ENCODE measurements at places on chromosomes 16 and 17.

DNA sequence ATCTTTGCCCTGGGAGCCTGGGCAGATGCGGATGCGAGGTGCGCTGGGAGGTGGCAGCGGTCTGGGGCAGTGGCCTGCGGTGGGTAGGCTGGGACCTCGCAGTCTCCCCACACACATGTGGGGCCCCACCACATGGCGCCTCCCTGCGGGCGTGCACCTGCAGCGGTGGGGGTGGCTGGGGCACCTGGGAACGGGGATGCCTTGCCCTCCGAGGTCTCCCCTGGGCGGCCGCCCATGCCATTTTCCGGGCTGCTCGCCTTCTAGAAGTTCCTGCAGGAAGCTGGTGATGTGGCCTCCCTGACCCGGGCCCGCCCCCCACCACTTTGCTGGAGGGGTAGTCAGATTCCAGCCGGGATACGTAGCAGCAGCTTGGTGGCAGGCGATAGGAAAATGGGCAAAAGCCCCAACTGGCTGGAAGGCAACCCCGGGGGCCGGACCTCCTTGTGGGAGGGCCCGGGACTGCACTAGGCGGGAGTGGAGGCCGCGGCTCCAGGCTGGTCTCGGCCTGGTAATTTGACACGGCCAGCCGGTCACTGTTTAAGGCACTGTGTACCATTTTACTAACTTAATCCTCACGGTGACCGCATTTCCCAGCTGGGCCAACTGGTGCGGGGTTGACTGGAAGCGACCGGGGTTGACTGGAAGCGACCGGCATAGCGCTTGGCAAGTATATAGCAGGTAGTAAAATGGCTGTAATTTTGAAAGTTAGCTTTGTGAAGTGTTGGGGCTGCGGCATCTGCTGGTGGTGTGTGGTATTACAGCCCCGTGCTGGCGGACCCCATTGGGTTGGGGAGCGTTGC, 38.5 kb downstream of the IGF2BP1 start:
- peak; percentile 44 for DNase-seq

DNA sequence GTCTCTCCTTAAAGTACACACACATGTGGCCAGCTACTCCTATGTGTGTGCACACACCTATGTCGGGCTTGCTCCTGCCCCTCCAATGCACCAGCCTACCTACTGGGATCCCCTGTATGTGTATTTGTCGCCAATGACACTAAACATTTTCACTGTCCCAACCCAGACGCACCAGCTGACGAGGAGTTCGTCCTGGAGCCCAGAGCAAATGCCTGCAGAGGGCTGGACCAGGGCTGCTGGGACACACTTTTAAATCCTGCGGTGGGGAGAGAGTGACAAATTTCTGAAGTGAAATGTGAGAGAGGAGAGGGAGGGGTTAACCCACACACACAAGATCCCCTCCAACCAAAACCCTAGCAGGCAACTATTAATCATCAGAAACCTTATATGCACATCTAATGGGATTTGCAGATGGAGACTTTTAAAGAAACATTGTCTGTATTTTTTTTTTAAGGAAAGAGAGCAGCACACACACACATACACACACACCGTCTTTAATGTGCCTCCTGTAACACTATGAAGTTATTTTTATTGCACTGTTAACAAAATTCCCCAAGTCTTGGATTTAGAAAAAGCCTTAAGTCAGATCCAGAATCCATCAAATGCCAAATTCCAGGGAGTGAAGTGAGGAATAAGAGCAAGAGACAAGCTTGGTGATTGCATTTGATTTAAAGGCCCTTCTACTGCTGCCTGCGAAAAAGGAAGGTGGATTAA, at the start of gene MEOX1:
TSS of gene MEOX1 (minus strand) at position 224 of the 714 bp plus-strand sequence. CDS start 388 bp downstream, outside the sequence.
- DNase-seq: peak; percentile 87

- no peak for DNase-seq
These were observed 55.8 kb downstream of the SALL1 start for GRCh38 chr16:51095084-51095881.

DNA sequence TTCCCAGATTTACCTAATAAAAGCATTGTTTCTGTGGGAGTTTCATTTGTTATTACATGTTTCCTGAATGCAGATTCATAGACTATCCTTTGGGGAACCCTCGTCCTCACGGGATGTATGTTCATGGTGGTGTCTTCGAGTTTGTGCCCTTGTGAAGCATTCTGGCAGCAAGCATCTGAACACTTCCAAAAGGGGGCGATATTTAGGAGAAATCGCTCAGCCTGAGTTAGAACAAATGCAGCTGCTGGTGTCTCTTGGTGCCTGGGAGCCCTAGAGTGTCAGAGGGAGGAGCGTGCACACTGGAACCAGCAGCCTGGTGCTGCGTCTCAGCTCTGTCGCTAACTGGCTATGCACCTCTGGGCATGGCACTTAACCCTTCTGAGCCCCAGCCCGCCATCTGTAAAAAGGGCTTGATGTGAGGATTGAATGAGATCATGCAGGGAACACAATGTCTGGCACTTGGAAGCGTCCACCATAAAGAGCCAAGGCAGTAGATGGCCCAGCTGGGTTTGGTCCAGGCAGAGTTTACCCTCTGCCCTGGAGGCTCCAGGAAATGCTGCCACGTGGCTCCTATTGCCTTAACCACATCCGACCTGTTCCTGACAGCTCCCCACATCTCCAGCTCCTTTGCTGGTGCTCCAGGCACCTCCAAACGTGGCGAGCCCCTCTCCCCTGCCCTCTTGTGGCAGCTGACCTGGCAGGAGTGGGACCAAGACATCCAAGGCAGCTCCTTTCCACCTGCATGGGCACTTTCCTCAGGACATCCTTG, 25.0 kb upstream of the C16orf78 start:
- DNase-seq: no peak

GRCh38 chr17:60436676-60437075, 14.4 kb downstream of the CHCT1 start:
- DNase-seq: no peak

- no peak for DNase-seq
These were observed 18.2 kb downstream of the VMP1 start for GRCh38 chr17:59725691-59726090.

DNA sequence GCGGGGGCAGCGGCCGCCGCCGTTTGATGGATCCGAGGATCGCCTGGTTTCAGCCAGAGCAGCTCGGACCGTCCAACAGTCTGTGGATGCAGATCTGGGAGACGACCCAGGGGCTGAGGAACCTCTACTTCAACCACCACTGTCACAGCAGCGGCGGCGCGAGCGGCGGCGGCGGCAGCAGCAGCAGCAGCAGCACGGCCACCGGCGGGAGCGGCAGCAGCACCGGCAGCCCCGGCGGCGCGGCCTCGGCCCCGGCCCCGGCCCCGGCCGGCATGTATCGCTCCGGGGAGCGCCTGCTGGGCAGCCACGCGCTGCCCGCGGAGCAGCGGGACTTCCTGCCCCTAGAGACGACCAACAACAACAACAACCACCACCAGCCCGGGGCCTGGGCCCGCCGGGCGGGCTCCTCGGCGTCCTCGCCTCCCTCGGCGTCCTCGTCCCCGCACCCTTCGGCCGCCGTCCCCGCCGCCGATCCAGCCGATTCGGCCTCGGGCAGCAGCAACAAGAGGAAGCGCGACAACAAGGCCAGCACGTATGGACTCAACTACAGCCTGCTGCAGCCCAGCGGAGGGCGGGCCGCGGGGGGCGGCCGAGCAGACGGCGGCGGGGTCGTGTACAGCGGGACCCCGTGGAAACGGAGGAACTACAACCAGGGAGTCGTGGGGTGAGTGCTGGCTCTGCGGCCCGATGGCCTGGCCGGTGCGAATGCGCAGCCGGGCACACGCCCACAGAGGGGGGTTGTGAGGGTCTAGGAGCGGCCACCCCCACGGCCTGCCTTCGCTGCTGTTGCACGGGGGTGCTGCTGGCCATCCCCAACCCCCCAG, 702 bp downstream of the TENT4B start:
- no peak for DNase-seq

DNA sequence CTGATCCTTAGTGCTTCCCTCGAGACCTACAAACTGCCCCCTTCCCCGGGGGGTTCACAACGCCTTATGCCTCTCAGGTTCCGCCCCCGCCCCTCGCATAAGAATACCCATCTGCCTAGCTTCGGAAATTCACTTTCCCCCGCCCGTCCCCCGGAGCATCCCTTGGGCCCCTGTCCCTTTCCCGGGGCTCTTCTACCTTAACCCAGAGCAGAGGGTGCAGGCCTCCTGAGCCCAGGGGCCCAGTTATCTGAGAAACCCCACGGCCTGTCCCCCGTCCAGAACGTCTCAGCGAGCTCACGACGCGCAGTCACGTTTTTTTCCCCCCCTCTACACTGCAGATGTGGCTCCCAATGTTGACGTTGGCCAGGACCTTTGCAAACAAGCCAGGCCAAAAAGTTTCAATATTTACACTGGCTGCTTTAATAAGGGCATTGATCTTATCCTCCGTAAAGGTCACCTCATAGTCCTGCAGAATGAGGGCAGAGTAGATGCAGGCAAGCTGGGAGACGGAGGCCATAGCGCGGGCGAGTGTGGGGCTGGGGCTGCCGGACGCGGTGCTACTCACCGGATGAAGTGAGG, 1.4 kb upstream of the NBR1 start:
- DNase-seq: no peak

DNA sequence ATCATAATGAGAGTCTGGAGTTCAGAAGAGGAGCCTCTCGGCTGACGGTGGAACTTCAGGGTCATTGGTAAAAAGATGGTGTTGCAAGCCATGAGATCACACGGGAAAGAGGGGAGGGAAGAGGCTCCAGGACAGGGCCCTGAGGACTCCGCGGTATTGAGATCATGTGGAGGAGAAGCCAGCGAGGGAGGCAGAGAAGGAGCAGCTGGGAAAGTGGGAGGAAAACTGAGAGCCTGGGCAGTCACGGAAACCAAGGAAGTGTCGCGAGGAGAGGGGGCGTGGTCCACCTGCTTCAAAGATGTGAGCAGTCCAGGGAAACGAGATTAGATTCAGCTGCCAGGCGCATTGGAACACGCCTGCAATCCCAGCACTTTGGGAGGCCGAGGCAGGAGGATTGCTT, 27.7 kb upstream of the SBK1 start:
- no peak for DNase-seq

GRCh38 chr17:17833658-17834357, 3.0 kb downstream of the SREBF1 start:
- DNase-seq: no peak

- peak; percentile 76 for DNase-seq
These were observed 100.4 kb downstream of the COPRS start for GRCh38 chr17:31758646-31759045.

GRCh38 chr17:80873307-80873951, 118.2 kb upstream of the CHMP6 start:
- DNase-seq: no peak

DNA sequence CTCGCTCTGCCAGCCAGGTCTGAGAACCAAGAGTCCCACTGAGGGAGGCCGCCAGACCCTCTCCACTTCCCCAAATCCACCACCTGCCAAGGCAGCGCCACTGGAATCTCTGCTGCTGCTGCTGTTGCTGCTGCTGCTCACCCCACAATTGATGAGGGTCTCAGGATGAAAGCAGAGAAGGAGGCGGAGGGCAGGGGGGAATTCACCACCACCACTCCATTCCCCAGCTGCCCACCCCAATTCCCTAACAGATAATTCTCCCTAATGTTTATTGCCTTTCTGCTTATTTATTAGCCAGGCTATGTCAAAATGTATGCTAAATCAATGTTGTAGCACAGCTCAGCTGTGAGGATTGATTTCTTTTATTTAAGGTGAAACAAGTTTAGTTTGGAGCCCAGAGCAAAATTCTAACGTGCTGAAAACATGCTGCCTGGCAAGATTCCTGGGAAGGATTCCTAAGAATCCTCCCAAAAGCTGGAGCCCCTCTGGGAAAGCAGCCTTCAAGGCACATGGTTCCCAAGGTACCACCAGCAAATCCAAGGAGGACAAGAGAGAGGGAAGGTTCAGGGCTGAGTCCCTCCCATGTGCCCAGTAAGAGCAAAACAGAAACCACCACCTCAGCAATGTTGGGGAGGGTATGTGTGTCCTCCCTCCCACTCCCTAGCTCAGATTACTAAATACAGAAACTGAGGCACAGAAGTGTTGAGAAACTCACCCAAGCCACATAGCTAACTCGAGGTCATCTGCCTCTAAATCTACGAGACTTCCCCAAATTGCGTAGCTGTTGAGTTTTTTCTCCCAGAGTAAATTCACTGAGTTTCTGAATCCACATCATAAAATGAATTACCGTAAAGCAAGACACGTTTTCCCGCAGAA, 12.2 kb upstream of the CDH5 start:
- no peak for DNase-seq

- no peak for DNase-seq
These were observed 476.4 kb downstream of the TOX3 start for GRCh38 chr16:52070341-52071057.

GRCh38 chr16:72995151-72995881, 52.6 kb downstream of the ZFHX3 start:
- DNase-seq: no peak

DNA sequence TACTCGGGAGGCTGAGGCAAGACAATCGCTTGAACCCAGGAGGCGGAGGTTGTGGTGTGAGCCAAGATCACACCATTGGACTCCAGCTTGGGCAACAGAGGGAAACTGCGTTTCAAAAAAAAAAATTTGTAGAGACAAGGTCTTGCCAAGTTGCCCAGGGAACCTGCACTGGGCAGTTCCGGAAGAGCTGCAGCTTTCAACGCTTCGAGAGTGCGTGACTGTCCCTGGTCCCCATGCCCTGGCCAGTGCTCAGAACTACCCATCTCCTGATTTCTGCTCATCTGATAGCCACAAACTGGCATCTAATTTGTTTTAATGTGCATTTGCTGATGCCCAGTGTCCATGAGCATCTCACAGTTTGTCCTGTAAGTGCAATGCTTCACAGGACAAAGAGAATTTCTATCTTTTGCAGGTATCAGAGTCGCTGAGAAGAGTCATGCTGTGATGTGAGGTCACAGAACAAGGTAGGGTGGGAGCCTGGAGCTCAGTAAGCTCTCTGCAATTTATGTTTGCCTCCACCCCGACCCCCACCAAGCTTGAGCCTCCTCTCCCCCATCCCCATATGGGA, 3.9 kb downstream of the ACTG1 start:
- peak; percentile 70 for DNase-seq

DNA sequence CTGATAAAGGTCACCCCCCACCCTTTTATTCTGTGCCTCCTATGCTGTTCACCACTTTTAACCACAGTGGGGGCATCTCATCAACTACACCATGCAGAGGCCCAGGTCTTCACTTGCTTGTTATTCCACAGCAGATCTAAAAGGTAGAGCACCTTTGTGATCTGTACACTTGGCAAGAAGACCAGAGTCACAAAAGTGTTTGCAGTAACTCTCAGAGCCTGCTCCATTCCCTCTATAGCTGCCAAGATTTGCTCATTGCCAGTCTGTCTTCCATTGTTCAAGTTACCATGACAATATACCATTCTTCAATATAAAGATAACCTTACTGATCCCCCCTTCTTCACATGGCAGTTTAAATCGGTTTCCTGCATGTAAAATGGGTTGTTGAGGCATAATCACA, 180.0 kb downstream of the TOX3 start:
- DNase-seq: no peak

DNA sequence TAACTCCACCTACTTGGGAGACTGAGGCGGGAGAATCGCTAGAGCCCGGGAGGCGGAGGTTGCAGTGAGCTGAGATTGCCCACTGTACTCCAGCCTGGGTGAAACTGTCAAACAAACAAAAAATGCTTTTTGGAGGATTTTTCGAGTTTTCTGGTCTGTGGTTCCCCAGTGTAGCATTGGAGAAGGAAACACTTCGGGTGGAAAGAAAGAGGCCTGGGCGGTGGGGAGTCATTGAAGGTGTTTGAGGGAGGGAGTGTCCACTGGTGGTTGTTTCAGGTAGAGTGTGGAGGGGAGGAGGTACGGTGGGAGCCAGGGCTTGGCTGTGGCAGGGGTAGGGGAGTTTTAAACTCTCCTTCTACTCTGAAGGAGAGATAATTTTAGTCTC, 1.2 kb downstream of the RNF213 start:
- DNase-seq: no peak

GRCh38 chr17:78862073-78863023, 21.7 kb upstream of the USP36 start:
- peak; percentile 94 for DNase-seq

- DNase-seq: peak; percentile 61
These were observed 5.0 kb upstream of the CCL8 start for GRCh38 chr17:34314279-34314678.

All from fibroblast of skin of right quadriceps (primary cell).